ENCODE measurements at places on chromosomes 7 and 10. TPM values are rescaled to one million over a fixed set of nuclear protein-coding genes. Genes with fewer than 3 reads are reported as not detected.

GRCh38 chr10:9535744-9536143 lies 1481.3 kb downstream of the GATA3 start:
- no peak overlapping the region for H3K27ac ChIP-seq
- no peaks in the 10 kb centered on the region for H3K4me1 ChIP-seq
- H3K36me3 ChIP-seq: no peaks in the 10 kb centered on the region
- no peak overlapping the region for H3K4me3 ChIP-seq
- no peaks in the 10 kb centered on the region for H3K27me3 ChIP-seq
- DNase-seq: no peak

- H3K27me3 ChIP-seq: no peaks in the 10 kb centered on the region
- H3K4me3 ChIP-seq: no peak overlapping the region
- no peaks in the 10 kb centered on the region for H3K4me1 ChIP-seq
- DNase-seq: no peak
- peak overlapping the region; percentile 41 for H3K27ac ChIP-seq
These were observed 48.7 kb downstream of the BPGM start for GRCh38 chr7:134695321-134695860.

- H3K4me3 ChIP-seq: no peak overlapping the region
- no peak overlapping the region for H3K27ac ChIP-seq
- H3K27me3 ChIP-seq: no peaks in the 10 kb centered on the region
These were observed 27.3 kb upstream of the NRG3 start for GRCh38 chr10:81847675-81848074.

DNA sequence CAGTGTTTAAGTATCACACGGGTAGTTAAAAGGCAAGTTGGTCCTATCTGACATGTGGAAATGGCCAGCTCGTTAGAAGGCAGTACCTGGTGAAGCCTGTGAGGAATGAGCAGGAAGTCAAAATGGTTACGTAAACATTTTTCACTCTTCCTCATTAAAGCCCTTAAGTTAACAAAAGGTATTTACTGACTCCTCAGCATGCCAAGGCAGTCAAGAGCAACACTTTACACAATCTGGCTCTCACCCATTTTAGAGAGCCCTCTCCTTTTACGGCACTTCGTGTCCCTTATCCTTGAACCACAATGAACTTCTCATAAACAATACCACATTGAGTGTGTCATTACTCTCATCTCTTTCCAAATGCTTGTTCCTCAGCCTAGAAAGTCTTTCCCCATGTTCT lies 11.0 kb upstream of the RSBN1L start:
- H3K4me1 ChIP-seq: no peaks in the 10 kb centered on the region
- H3K27ac ChIP-seq: peak overlapping the region; percentile 14

DNA sequence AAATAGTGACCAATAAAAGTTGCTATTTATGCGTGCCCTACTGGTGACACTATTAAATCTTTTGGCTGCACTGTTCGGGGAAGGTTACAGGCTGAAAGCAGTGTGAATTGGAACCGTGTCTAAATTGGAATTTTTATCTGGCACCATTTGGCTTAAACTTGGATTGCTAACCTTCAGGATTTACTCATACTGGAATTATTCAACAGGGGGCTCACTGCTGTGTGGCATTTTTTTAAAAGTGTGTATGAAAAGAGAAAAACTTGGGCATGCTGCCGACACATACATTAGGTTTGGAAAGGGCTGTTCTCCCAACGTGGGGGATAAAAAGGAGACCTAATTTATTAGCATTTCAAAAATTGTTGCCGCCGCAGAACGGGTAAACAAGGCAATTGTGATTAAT lies 537.9 kb upstream of the MGMT start:
- no peaks in the 10 kb centered on the region for H3K36me3 ChIP-seq
- H3K27me3 ChIP-seq: no peaks in the 10 kb centered on the region
- no peaks in the 10 kb centered on the region for H3K4me1 ChIP-seq
- no peak overlapping the region for H3K4me3 ChIP-seq
- H3K27ac ChIP-seq: no peak overlapping the region

DNA sequence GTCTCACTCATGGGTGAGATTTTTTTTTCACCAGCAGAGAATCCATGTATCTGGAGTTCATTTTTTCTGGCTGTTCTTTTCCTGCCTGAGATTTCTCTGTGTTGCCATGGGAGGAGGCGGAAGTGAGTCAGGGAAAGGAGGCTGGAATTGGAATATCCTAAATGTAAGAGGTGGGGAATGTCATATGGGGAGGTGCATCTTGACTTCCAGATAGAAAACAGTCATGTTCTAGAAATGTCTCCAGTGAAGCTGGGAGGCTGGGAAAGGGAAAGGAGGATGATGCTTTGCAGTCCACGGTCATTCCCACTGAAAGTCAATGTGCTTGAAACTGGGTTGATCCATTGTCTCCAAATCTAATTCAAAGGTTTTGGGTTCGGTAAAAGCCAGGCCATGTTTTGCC lies 39.7 kb upstream of the HPS1 start:
- H3K4me3 ChIP-seq: no peak overlapping the region
- H3K4me1 ChIP-seq: no peaks in the 10 kb centered on the region
- no peak for DNase-seq
- H3K27me3 ChIP-seq: no peaks in the 10 kb centered on the region

DNA sequence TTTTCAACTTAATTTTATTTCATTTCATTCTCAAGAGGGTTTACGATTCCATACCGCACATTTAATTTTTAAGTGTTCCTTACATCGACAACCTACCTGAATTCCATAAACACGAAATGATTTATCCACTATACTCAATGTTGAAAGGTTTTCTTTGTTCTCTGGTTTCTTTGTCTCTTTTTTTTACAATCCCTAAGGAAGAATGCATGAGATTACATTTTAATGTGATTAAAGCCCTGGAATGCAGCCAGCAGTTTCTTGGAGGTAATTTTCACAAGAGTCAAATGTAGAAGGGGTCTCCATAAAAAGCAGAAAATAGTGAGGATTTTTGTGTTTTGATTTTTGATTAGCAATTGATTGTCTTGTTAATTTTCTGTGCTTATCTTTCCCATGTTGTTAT lies 59.2 kb upstream of the ADCY1 start:
- peak; percentile 14 for DNase-seq
- H3K27ac ChIP-seq: no peak overlapping the region
- H3K36me3 ChIP-seq: no peaks in the 10 kb centered on the region
- H3K4me1 ChIP-seq: no peaks in the 10 kb centered on the region
- H3K27me3 ChIP-seq: no peaks in the 10 kb centered on the region

GRCh38 chr7:16069998-16070397 lies 351.3 kb downstream of the CRPPA start:
- no peak overlapping the region for H3K4me3 ChIP-seq
- H3K36me3 ChIP-seq: no peaks in the 10 kb centered on the region
- H3K27ac ChIP-seq: no peak overlapping the region
- no peaks in the 10 kb centered on the region for H3K27me3 ChIP-seq

WNT8B gene
- not detected for total RNA-seq

MEOX2 gene
- 1.2 TPM for total RNA-seq

TDRD1 gene
- 0.88 TPM for total RNA-seq

ZNF277 gene
- 25.0 TPM for total RNA-seq

CYP2E1 gene
- 2.9 TPM for total RNA-seq
